Stimulated activated CD4-positive, alpha-beta T cell treated with anti-CD3 and anti-CD28 coated beads, Interleukin-1b, Interleukin-23, amount 100 ng/mL, for 1 hour (primary cell): ENCODE measurements at places on chromosomes 1 and 21.
A peak's percentile ranks its signal among the peaks of the same experiment; 100 is the strongest.

DNA sequence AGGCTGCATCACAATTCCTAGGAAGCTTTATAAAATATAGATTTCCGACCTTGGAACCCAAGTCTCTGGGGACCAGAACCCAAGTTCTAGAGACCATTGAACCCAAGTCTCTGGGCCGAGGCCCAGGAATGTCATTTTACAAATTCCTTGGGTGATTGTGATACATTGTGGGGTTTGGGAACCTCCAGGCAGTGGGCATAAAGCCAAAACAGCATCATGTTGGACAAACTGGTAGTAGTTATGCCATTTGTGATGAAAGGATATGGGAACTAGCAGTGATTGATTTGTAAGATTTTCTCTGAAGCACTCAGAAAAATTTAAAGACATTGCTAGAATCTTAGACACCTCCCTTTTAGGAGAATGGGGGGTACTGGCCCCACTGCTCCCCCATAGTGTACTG is 160.2 kb downstream of the HIVEP3 start:
- DNase-seq = no peak

- no peak for DNase-seq
These were observed 527 bp downstream of the MACO1 start for GRCh38 chr1:25430967-25431881.

GRCh38 chr1:150194381-150195031 is 41.4 kb downstream of the ANP32E start:
- no peak for DNase-seq

- DNase-seq = no peak
These were observed 26.7 kb downstream of the CFH start for GRCh38 chr1:196678510-196678884.

DNA sequence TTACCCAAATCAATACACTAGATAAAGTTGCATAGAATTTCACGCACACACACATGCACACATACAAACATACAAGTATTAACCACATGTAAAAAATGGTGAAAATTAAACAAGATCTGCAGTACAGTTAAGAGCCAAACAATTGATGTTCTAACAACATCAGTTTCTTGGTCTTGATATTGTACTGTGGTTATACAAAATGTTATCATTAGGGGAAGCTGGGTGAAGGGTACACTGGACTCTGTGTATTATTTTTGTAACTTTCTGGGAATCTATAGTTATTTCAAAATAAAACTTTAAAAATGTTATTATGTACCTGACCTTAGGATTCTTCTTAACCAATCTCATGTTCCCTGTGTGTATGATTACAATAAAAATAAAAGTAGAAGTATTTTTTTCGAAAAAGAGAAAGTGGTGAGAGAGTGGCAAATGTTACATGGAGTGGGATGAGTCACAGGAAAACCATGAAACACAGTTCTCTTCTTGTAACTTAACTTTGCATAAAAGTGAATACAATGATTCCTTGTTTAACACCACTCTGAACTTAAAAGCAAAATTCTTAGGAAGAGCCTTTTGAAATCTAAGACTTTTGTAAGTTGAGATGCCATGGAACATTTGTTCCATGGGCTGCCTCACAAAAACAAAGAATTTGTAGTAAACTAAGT is 101.6 kb upstream of the RUNX1 start:
- no peak for DNase-seq

- DNase-seq = no peak
These were observed 21.1 kb upstream of the ADGRB2 start for GRCh38 chr1:31785020-31785946.

- no peak for DNase-seq
These were observed 45.4 kb upstream of the TENT5B start for GRCh38 chr1:27057801-27058625.

DNA sequence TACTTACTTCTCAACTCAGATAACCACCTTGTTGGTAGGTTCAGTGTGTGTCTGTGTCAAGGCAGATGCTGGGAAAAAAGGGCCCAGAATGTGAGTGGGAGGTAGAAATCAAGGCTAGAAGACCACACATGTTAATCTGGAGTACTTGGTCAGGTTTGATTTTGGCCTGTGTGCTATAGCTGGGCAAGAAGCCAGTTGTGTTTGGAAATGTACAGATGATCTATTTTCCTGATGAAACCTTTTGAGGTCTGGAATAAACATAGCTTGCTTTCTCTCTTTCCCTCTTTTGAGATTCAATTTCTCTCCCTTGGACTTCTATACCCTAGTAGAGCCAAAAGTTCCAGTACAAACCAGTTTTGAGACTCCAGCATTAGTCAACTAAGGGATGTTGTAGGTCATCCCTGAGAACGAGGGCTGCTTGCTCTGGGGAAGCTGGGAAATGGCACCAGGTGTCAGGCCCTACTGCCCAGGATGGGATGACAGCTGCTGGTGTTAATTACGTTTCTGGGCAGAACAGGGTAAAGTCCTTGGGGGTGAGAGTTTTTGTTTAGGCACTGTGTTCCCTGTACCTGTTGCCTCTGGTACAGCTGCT is 15.8 kb downstream of the MAPKAPK2 start:
- DNase-seq = no peak

DNA sequence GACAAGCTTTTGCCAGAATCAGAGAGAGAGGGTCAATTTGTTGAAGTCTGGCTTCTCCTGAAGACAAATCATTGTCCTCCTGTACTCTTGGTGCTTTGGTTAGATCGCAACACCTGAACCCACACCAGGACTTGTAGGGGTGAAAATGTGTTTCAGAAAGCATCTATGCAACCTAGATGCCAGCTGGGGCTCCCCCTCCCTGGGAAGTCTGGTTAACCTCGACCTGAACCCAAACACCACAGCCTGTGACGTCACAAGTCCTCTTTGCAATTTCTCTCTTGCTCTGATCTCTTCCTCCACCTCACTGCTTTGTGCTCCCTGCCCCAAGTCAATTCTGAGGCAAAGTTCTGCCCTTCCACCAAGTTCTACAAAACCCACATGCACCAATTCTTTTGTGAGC is 42.8 kb upstream of the USP24 start:
- peak; percentile 8 for DNase-seq

GRCh38 chr1:6599141-6599975 is 3.3 kb downstream of the KLHL21 start:
- DNase-seq = peak; percentile 36

GRCh38 chr1:78779831-78780230 is 130.2 kb downstream of the IFI44 start:
- DNase-seq = no peak

DNA sequence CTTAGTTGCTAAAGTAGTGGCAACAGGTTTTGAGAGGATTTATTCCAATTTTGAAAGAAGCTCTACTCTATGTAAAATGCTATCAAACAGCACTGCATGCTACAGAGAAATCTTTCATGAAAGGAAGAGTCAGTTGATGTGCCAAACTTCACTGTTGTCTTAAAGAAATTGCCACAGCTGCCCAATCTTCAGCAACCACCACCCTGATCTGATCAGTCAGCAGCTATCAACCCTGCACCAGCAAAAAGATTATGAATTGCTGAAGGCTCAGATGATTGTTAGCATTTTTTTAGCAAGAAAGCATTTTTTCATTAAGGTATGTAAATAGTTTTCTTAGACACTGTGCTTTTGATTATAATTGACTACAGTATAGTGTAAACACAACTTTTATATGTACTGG is 49.6 kb downstream of the SLC9C2 start:
- no peak for DNase-seq

- no peak for DNase-seq
These were observed 89.2 kb upstream of the IGSF21 start for GRCh38 chr1:18018366-18018765.

DNA sequence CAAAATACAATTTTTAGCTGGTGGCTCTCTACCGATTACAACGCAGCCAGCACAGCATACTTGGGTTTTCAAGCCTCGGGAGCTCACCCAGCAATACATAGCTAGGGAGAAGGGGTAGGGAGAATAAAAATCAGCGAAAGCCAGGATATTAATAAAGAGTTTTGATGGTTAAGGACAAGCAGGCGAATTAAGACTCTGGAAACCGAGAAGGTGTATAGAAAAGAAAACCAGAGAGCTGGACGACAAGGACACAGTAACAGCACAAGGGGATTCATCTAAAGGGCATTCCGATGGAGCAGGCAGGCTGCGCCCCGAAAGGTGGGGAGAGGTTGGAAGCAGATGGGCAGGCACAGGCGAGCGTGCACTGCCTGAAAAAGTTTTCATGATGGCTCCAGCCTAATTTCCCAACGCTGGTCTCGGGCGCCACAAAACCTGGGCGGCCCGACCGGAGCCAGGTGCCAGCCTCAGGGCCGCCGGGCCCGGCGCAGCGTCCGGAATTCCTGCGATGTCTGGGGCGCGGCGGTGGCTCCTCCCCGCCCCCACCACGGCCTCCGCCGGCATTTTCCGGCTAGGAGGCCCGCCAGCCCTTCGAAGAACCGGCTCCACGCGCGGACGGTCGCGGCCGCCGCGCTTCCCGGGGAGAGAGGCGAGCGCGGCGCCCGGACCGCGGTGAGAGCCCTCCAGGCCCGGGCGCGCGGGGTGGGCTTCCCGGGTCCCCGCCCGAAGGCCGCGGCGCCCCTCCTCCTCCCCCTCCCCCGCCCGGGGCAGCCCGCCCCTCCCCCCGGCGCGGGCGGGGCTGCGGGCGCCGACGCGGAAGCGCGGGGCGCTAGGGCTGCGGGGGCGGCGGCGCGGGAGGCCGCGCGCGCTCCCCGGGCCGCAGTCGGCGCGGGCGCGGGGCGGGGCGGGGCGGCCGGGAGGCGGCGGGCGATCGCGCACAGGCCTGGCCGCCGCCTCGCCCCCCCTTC is 774 bp upstream of the DYRK1A start:
- no peak for DNase-seq

GRCh38 chr1:223731133-223731770 is 18.9 kb downstream of the CAPN2 start:
- no peak for DNase-seq

DNA sequence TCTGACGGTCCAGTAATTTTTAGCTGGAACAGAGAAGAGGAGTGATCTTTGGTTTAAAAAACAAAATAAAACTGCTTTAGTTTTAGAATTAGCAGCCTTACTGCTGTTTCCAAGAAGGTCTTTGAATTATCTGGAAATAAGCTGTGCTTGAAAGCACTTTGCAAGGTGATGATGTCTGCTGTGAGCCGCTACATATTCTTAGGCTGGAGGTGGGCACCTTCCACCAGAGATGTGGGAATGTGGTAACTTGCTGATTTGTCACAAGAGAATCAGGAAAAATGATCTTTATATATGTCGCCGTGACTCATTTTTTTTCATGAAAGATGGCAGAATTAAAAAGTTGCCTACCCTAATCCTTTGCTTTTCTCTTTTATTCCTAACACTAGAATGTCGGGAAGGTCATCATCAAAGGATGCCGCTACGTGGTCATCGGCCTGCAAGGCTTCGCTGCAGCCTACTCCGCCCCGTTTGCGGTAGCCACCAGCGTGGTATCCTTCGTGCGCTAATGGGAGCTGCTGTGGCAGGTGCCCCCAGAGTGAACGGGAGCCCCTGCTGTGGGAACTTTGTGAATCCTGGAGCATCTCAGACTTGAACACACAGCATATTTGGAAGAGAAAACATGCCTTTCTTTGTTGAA is 6.2 kb downstream of the C1orf115 start:
- DNase-seq = no peak

- peak; percentile 11 for DNase-seq
These were observed 1.1 kb downstream of the BCAR3 start for GRCh38 chr1:93680420-93681100.

DNA sequence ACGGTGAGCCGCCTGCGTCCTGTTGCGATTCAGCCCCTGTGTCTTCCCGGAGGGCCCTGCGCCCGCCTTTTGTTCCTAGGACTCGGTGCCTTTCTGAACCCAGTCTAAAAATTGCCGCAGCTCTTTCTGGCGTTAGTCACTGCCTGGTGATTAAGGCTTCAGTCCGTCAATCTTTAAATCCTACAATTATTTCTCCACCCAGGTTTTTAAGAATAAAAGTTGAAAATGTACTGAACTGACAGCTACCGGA is 16.2 kb upstream of the PDXK start:
- no peak for DNase-seq

DNA sequence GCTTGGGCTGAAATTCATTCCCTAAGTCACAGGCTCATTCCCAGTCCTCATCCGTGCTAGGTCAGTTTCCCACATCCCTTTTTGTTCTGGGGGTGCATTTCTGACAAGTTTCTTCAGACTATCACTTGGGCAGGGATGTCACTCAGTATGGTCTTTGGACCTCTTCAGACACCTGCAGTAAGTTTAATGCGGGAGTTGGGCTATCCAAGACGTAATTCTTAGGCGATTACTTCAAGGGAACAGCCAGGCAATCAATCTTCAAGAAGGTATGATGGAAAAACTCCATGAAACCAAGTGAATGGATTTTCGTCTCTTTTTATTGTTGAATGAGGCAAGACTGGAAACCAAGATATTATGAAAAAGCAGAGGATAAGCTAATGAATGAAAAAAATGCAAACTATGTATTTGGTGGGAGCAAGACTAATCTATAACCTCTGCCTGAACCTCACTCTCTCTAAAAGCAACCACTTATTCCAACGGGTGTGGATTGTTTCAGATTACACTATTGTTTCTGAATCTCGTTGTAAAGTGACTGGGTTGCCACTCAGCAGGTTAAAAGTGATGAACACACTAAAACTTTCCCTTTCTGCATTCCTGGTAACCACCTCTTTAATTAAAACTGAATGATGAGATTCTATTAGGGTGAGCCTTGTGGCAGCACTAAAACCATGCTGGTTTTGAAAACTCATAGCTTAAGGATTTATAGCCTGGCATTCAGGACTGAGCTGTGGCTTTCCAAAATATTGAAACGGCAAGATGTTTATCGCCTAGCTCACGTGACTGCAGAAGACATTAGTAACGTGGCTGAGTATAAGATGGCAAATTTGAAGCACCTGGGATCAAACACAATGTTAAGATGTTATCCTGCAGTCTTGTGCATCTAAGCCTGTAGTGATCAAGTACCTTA is 1.1 kb downstream of the RASAL2 start:
- no peak for DNase-seq

- no peak for DNase-seq
These were observed 15.6 kb downstream of the SSX2IP start for GRCh38 chr1:84674705-84675104.

- no peak for DNase-seq
These were observed 15.5 kb upstream of the PDC start for GRCh38 chr1:186476264-186477040.

DNA sequence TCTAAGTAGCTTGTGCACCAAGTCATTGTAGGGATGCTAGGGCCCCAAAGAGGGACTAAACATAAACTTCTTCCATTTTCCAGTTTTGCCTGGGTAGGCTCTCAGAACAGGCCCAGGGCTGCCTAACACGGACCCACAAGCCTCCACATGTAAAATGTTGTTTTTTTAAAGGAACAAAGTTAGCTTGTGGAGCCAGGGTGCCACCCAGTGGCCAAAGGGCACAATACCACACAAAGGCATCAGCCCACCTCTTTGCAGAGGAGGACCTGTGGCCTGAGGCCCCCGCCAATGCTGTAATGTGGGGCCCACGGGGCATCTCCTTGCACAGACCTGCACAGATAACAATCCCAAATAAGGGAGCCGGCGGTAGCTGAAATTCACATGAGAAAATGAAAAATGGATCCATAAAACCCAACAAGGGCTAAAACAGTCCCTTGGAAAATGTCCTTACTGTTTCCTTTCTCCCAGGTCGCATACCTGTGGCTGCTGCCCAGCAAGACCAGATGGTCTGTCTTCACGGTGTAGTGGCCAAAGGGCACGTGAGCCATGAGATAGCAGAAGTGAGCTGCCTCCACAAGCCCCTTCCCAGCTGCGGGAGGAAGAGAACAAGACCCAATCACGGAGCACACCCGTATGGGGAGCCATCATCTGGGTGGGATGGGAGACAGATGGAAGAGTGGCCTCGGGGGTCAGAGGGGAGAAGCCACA is 23.8 kb downstream of the SEC16B start:
- DNase-seq = no peak
